Testis (tissue), 5 donors: ENCODE measurements at places on chromosomes 2 and 18. TPM values are rescaled to one million over a fixed set of nuclear protein-coding genes. Genes with fewer than 3 reads are reported as not detected.

NT5DC4 gene
- 2.9 TPM for total RNA-seq

PUM2 gene
- 92.5 TPM for total RNA-seq

CCDC74A gene
- total RNA-seq = 165 TPM

INHBB gene
- 55.4 TPM for total RNA-seq

TUBA3D gene
- total RNA-seq = 270 TPM

MC5R gene
- total RNA-seq = 0.74 TPM

UPP2 gene
- not detected for total RNA-seq

COBLL1 gene
- total RNA-seq = 14.5 TPM

SPP2 gene
- total RNA-seq = not detected

CYTIP gene
- total RNA-seq = 8.5 TPM

CD8B2 gene
- total RNA-seq = not detected

RNASEH1 gene
- total RNA-seq = 23.5 TPM

ONECUT2 gene
- 0.79 TPM for total RNA-seq
